NCI-H1092 (cell line): ENCODE measurements at places on chromosomes 6 and 20.

GRCh38 chr20:47181056-47181862 lies 175.2 kb downstream of the ZMYND8 start:
- DNase-seq, result no peak

- DNase-seq, result no peak
Observed at GRCh38 chr6:3884007-3884745, 35.0 kb downstream of the FAM50B start.

DNA sequence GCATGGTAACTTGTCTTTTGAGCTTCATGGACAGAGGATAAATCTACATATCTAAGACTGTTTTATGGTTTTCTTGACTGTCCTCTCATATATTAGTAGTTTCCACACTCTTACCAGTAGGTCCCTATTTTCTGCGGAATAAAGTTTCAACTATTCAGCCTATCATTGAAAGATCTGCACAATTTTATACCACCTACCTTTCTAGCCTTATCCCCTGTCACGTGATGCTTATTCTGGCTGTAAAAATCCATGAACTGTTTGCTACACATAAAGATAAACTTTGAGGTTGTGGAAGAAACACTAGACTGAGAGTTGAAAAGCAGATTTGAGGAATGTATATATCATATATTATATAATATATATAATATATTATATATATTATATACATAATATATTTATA lies 423.8 kb downstream of the TENT5A start:
- DNase-seq, result no peak

DNA sequence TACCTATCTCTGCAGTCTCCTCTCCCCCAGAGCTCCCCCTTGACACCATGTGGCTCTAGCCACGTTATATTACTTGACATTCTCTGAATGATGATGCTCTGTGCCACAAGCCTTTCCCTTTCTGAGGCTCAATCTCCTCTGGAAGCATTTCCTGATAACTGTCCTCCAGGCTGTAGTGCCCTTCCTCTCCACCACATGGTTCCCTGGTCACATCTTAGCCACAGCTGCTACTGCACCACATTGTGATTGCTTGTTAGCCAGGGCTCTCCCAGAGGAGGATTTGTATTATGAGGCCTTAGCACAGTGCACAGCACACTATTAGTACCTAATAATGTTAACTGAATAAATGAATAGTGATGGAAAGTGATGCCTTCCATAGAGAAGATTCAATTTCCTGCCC lies 63.9 kb upstream of the RCAN2 start:
- DNase-seq, result no peak

GRCh38 chr6:41547799-41548097 lies 1.6 kb downstream of the FOXP4 start:
- no peak for DNase-seq

GRCh38 chr6:9250852-9251251 lies 815.5 kb upstream of the SLC35B3 start:
- peak; percentile 17 for DNase-seq
